ENCODE measurements at places on chromosomes 12 and 14.

GRCh38 chr14:33891700-33892099, 59.2 kb downstream of the EGLN3 start:
- no peak for DNase-seq

- no peak for DNase-seq
Measured at GRCh38 chr12:80938397-80938796, 663 bp upstream of the LIN7A start.

GRCh38 chr14:96888158-96888557, 91.0 kb downstream of the VRK1 start:
- DNase-seq = no peak

DNA sequence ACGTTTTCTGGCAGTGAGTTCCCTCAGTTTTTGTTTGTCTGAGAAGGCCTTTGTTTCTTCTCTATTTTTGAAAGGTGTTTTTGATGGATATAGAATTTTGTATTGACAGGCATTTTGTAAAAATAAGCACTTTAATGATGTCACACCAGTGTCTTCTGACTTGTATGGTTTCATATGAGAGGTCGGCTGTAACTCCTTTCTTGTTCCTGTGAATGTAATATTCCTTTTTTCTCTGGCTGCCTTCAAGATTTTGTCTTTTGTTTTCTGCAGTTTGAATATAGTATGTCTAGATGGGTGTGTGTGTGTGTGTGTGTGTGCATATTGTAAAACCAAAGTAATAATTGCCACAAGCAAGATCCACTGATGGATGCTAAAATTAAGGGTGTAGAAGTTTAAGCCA, 67.8 kb upstream of the PSMC1 start:
- no peak for DNase-seq

GRCh38 chr14:34951286-34951685, 31.5 kb upstream of the SRP54 start:
- DNase-seq = no peak

DNA sequence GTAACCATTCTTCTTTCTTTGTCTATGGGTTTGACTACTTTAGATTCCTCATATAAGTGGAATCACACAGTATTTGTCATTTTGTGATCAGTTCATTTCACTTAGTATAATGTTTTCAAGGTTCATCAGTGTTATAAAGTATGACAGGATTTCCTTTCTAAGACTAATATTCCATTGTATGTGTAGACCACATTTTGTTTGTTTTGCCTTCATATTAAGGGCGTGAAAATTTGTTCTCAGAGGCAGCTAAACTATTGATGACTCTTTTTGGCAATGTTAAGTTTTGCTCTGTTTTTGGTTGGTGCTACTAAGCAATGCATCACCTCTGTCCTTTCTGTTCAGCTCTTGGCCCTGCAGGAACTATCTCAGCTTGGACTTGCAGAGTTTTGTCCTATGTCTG, 1.7 kb upstream of the KLRG1 start:
- no peak for DNase-seq

GRCh38 chr12:71195338-71195896, 37.6 kb upstream of the TSPAN8 start:
- DNase-seq = peak; percentile 60

DNA sequence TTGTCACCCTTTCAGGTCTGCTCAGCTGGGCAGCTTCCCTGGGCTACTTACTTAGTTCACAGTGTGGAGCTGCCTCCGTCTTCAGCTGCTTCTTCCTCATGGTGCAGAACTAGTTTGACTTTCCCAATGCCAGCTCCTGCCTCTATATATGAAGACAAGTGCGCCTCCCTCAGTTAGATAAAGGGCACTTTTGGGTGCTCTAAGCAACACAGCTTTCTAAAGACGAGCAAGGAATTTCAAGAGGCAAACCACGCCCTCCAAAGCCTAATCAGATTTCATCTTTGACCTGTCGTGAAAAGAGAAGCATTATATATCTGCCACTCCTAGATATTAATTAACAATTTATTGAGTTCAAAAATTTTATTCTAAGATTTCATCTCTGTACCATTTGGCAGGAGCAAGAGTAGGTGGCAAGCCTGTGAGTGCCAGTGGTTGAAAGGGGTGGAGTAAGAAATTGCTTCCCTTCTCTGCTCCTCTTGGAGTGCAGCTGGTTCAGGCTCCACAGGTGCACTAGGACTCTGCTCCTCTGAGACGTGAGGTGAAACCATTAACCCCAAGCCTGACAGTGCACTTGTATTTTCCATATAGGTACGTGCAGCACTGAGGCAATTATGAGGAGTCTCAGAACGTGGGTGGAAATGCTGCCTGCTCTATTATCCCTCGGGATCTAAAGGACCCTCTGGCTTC, 2.1 kb upstream of the SLC11A2 start:
- peak; percentile 61 for DNase-seq

DNA sequence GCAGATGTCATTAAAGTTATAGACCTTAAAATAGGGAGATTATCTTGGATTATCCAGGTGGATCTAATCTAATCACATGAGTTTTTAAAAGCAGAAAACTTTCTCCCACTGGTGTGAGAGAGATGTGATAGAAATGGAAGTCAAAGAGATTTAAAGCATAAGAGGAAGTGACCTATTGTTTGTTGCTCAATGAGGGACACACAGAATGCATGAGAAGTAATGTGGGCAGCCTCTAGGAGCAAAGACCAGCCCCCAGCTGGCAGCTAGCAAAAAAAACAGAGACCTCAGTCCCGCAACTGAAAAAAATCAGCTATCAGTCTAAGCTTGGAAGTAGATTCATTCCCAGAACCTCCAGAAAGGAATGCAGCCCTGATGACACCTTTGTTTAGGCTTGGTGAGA, 24.6 kb upstream of the ANP32D start:
- no peak for DNase-seq

- DNase-seq = no peak
Measured at GRCh38 chr12:121217761-121218160, 7.8 kb downstream of the P2RX4 start.

- no peak for DNase-seq
Measured at GRCh38 chr12:74455429-74455828, 82.2 kb upstream of the ATXN7L3B start.

Data from NCI-H146 (cell line).